WTC11 (cell line): ENCODE measurements at places on chromosomes 5 and 9.
A peak's percentile ranks its signal among the peaks of the same experiment; 100 is the strongest.

DNA sequence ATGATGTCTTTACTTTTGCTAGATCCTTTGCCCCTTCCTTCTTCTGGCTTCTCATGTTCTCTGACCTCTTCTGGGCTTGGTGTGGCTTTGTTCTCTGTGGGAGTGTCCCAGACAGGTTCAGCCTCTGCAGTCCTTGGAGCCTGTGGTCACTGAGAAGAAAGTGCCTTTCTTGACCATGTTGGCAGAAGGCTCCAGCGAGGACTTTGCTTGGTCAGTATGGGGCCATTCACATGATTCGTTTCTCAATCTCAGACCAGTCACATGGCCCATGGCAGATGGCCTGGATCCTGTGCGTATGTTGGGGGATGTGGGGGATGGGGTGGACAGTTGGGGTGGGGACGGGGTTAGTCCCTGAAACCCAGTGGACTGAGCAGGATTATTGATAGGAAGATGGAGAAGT, 274.1 kb downstream of the ARHGAP26 start:
- DNase-seq, result no peak

DNA sequence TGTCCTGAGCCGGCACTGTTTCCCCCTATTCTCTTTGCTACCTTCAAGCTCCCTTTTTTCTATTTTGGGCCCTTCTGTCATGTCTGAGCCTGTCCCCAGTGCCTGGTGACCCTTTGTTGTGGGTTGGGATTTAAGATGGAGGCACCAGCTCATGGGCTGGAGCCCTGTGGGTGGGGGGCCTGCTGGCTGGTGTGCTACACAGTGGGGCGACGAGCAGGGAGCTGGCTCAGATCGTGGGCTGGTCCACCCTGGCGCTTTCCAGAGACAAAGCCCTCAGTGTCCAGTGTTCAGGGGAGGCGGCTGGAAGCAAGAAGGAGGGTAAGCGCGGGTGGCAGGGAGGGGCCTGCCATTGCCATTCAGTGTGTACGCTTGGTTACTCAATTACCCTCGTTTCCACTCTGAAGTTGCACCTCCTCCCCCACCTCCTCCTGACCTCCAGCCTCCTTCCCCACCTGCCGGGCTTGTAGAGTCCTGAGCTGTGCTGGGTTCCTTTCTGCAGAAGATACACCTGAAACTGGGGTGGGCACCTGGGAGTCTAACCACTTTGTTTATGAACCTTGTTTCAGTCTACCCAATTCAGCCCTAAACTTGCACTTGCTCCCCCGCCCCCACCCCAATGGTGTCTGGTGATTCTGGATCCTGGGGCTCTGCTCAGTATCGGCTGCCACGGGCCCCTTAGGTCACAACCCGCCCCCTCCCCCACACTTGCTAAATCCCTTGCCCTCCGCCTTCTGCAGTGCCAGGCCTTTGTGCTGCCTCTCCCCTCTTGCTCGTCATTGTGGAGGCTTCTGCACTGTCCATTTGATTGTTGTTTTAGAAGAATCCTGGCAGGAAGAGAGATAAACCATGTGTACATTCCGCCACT, 49.9 kb downstream of the MVB12B start:
- DNase-seq, result no peak

DNA sequence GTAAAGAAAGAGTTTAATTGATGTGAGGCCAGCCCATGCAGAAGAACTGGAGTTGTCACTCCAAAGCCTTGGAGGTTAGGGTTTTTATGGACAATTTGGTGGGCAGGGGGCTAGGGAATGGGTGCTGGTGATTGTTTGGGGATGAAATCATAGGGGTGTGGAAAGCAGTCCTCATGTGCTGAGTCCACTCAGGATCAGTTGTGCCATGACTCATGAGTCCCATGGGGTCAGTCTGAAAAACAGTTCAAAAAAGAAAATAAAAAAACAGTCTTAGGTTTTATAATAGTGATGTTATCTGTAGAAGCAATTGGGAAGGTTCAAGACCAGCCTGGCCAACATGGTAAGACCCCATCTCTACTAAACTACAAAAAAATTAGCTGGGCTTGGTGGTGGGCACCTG, 162.3 kb downstream of the KDM4C start:
- DNase-seq, result no peak

DNA sequence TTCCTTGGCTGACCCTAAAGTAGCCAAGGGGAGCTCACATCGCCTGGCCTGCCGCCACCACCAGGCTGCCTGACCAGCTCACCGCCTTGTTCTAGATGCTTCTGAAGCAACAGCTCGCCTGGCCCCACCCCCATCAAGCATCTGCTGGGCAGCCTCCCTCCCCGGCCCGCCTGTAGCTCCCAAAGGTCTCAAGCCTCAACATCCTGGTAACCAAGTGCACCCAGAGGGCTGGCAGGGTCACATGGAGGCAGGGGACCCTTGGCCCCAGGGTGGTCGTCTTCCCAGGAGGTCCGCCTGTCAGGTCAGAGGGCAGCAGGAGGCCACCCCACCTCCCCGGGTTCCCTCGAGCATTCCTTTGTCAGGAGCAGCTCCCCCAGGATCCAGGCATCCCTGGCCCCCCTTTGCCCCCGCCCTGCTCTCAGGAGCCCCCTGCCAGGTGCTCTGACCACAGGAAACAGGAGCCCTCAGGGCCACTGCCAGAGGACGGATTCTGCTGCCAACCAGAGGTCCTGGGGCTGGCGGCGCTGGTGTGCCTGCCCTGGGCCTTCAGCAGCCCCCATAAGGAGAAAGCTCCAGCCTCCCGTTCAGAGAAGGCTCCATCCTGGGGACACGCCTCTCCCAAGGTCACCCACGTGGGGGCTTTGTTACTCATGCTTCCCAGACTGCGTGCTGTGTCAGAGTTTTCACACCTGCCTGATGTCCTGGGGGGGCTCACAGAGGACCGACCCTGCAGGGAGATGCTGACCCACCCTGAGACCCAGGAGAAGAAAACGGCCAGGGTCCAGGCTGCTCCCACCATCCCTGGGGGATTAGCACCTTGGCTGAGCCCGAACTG, 3.5 kb upstream of the LRRC14B start:
- no peak for DNase-seq

GRCh38 chr5:90054612-90055011, 354.9 kb downstream of the CETN3 start:
- no peak for DNase-seq

- no peak for DNase-seq
Observed at GRCh38 chr5:76692651-76693050, 23.3 kb upstream of the F2R start.

DNA sequence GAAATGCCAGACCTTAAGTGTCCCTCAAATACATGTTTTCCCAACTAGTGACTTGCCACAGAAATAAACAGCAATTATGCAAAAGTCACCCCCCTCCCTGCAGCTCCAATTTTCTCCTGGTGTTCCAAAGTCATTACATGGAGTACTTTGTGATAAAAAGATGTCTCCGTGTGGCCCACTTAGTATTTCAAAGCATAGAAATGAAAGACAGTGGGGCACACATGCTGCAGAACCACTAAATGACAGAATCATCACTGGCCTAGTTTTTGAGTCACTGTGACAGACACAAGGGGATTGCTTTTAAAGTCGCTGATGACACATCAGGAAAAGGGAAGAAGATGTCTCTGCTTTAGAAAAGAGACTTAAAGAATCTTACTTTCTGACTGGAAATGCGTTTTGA, 323.4 kb downstream of the PSAT1 start:
- no peak for DNase-seq

GRCh38 chr5:39149966-39150365, 69.4 kb downstream of the FYB1 start:
- no peak for DNase-seq

DNA sequence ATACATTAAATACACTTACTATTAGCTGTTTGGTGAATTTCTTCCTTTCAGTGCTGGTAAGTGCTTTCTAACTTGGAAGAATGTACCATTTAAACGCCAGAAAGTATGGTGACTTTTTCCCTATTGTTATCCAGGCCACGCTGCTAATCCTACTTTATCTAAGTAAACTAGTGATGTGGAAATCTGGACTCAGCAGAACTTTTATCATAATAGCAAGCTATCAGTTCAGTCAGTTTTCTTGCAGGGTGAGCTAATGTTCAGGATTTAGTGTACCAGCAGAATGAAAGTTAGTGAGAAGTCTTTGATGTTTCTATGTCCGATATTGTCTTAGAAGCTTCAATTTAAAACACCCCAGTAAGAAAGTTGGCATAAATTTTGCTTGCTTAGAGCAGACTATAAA, 72.2 kb downstream of the HSD17B4 start:
- DNase-seq, result no peak

DNA sequence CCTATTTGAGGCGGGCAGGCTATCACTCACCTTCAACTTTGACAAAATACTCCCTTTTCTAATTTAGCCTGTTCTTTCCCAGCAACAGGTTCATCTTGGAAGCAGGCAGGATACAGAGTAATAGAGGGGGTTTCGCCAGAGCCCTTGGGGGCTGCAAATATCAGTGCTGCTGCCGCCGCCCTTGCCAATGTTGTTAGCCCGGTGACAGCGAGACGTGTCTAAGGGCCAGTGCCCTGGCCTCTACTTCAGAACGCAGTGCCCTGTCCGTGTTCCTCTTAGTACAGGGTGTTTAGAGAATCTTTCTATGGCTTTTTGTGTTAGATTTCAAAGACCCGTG, 703 bp downstream of the FAM120AOS start:
- no peak for DNase-seq

DNA sequence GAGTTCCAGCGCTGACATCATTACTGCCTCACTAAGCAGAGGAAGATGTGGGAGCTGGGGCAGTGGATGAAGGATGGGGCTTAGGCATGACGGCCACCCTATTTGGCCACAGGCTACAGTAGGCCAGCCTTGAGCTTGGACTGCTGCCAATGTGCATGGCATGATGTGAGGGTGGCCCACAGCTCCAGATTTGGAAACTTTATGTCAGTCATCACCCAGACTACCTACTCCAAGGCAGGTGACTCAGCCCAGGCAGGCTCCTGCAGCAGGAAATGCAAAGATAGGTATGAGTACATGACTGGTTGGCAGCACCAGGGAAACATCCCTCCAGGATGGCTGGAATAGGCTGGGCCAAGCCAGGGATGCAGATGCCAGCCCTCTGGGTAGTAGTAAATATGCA, 303.6 kb downstream of the SPOCK1 start:
- DNase-seq, result no peak

GRCh38 chr5:88778736-88779135, 104.2 kb downstream of the MEF2C start:
- DNase-seq, result no peak

GRCh38 chr5:52065182-52065581, 681.9 kb downstream of the ISL1 start:
- DNase-seq, result no peak

GRCh38 chr5:157388111-157388710, 71.8 kb upstream of the NIPAL4 start:
- no peak for DNase-seq

- no peak for DNase-seq
Observed at GRCh38 chr5:40386289-40386688, 293.4 kb upstream of the PTGER4 start.

GRCh38 chr5:87027570-87027969, 240.1 kb upstream of the RASA1 start:
- no peak for DNase-seq

DNA sequence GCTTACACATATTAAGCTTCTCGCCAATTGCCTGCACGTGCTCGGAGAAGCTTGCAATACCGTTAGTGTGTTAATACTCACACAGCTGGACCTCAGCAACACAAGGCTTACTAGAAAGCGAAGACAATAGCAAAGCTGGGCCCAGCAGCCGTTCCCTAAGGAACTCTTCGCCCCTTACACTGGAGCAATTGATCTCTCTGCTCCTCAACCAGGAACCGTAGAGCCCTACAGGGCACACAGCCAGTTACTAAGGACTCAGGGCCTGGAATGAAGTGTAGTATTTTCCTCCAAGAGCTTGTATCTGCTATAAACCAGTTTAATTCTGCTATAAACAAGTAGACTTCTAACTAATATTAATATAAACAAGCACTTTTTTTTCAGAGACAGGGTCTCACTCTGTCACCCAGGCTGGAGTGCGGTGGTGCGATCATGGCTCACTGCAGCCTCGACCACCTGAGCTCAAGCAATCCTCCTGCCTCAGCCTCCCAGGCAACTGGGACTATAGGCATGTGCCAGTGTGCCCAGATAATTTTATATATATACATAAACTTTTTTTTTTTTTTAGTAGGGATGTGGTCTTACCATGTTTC, 67.0 kb upstream of the SIMC1 start:
- no peak for DNase-seq

DNA sequence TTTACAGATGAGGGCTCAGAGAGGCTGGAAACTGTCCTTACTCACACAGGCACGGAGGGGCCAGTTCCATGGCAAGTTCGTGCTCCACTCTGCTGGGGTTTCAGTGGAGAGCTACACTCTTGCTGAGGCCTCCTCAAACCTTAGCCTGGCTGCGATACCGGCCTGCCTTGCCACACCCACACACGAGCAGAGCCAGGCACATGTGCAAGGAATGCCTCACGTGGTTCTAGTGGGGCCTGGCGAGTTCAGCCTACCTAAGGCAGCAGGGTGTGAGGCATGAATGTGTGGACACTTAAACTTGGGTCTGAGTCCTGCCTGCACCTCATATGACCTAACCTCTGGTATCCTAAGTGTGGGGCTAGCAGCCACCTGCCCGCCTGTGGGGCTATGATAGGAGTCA, 21.5 kb upstream of the PRDM12 start:
- DNase-seq, result no peak

GRCh38 chr5:132506094-132506692, 15.6 kb upstream of the IRF1 start:
- DNase-seq, result no peak

- DNase-seq, result no peak
Observed at GRCh38 chr9:122132539-122132938, 27.0 kb downstream of the NDUFA8 start.

GRCh38 chr9:78245401-78245800, 9.5 kb downstream of the CEP78 start:
- DNase-seq, result no peak

GRCh38 chr9:99184110-99184474, 37.6 kb downstream of the ALG2 start:
- no peak for DNase-seq

DNA sequence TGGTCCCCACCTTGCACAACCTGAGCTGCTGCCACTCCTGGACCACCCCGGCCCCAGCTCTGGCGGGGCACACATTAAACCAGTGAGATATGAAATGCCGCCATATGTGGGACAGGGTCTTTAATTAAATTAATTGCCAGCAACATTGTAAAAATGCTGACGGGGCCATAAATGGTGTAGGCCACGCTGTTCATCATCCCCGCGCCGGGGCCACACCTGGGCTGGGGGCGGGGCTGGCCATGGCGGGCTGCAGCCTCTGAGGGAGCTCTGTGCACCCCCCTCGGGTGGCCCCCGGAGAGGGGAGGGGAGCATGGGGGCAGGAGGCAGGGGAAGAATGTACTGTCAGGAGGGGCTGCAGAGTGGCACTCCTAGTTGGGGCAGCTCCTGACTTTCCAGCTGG, 41.0 kb downstream of the UNC5A start:
- DNase-seq, result no peak

DNA sequence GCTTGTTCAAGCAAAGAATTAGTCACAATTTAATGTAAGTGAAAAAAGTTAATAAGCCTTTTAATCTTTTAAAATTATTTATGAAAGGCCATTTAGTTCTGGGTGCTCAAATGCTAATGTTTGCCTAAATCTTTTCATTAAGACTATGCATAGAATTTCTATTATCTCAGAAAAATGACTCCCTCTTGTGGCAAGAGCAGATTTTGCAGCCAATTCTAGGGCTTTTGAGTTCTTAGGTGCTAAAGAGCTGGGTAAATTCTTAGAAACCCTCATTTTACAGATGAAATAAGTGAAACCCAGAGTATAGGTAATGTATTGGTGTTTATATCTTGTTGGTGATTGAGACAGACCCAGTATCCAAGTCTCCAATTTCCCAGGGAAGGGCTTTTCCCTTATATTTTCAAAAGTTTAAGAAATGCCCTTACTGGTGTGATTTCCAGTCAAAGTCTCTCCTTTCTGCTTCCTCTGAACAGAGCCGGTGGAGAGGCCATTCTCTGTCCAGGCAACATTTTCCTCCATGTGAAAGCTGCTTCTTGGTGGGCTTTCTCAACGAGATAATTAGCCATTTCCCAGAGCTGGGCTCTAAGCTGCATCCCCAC, 24.1 kb upstream of the PCSK5 start:
- peak; percentile 51 for DNase-seq
